ENCODE measurements at places on chromosomes 3 and 15.

DNA sequence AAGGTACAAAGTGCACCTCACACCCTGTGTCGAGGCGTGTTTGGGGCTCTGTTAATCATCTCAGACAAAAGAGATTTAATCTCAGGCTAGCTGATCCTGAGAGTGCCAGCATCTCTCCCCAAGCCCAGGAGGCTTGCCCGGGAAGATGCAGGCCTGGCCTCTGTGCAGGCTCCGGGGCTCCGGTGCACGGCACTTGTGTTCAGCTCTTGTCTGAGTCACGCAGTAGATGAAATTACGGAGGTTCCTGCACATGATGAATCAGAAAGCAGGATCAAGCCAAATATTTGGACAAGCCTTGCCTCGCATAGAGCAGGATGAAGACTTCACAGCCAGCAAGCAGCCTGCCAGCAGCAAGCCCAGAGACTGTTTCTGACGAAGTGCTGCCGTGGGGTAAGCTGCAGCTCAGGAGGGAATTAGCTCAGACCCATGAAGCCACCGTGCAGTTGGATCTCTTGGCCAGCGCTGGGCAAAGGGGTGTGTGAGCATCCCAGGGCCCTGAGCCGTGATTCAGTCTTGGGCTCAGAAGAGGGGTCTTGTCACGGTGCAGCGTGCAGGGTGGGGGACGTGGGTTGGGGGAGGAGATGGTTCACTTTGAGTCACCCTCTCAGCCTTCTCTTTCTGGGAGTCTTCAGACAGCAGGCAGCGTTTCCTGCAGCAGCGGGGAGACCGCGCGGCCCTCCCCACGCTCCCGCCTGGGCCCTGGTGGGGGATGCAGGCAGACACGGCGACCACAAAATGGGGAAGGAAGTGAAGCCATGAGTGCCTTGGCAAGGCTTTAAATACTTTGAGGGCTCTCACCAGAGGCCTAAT lies 89.2 kb upstream of the MEF2A start:
- no peak for DNase-seq

DNA sequence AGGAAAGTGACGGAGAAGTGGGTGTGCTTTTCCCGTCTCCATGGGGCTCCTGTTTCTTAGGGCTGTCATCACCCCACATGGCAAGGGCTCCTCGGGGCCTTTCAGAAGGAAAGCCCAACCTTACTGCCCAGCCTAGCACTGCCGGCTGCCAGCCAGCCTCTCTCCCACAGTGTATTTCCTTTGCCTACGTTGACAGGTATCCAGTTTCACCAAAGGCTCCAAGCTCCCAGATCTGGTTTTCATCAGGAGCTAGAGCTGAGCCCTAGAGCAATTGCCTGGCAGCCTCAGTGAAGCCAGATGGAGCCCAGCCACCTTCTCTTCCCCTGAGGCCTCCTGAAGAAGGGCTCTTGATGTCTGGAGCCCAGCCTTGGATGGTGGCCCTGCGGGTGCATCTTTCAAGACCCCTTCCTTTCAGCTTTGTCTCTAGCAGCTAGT lies 20.2 kb downstream of the CRABP1 start:
- DNase-seq: no peak

DNA sequence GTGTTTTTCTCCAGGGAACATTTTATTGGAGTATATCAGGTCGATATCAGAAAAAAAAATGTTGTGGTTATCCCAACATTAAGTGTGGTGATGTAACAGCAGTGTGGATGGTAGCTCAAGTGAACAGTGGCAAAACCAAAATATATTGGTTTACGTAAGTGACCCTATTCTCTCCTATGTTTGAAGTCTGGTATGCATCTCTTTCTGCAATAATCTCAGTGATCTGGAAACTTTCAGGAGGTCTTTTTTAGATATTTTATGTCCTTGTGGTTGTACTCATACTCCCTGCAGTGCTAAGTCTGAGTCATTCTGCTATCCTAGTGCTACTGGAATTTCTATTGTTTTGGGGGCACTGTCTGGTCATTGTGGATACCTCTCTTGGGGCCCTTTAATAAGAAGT lies 137.9 kb downstream of the SNRPN start:
- no peak for DNase-seq

DNA sequence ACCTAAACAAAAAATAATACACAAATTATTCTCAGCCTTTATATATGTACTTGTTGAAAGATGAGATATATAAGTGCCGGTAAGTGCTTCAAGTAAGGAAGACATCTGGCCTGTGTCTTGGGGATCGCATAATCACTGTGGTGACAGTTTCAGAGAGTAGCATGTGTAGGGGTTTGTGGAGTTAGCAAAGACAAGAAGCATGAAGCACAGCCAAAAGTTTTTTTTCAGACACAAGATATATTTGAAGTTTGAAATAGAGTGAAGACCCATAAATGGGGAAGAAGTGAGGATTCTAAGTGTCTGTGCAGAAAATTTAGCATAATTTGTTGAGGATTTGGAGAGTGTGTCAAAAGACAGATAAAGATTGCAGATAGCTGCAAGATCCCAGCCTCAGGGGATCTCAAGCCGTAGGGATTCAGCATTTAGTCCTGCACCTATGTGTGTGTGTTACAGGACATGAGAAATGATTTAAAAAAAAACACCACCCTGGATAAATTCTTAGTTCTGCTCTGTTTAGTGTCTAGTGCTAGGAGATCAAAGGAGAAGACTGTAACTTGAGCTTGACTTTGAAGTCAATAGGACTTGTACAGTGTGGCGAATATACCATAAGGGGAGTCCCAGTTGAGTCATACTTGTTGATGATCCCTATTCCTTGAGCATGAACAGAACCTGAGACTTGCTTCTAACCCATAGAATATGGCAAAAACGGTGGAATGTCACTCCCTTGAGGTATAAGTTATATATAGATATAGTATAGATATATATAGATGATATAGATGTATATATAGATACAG lies 123.9 kb upstream of the GRM7 start:
- DNase-seq: no peak

DNA sequence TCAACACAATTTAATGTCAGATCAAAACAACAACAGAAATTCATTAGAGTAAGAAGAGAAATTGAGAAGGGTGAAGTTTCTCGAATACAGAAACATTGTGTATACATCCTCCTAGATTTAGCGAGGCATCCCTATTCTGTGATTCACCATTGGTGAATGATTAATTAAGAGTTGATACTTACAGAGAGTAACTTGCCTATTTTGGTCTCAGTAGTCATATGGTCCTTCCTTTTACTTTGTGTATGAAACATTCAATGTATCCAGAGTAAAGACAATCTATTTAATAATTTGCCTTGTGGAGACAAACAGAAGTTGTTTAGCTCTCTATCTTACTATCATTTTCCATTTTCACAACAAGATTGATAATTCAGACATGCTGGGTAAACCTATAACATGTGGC lies 432.0 kb downstream of the ZPLD1 start:
- DNase-seq: no peak

DNA sequence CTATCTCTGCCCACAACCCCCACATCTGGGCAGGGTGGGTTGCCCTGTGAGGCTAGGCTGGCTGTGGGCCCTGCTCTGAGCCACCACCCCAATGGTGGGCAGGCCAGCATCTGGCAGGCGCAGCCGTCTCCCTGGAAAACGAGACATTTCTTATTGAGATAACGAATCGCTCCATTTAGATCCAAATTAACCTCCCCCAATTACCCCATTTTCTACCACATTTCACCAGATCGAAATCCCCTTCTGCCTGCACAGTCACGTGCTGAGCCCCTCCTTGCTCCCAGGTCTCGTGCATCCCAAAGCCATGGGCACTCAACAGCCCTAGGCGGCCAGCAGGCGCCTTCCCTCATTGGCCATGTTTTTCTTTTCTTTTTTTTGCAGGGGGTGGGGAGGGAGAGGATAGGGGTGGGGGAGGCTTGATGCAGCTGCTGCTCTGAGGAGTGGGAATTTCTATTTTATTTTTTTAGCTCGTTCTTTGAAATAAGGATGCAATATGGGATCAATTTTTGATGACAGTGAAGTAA lies 53.0 kb upstream of the TMEM115 start:
- no peak for DNase-seq

GRCh38 chr3:113287803-113288648 lies 76.7 kb downstream of the BOC start:
- DNase-seq: no peak

- DNase-seq: no peak
Measured at GRCh38 chr3:157083824-157084223, 76.1 kb downstream of the CCNL1 start.

DNA sequence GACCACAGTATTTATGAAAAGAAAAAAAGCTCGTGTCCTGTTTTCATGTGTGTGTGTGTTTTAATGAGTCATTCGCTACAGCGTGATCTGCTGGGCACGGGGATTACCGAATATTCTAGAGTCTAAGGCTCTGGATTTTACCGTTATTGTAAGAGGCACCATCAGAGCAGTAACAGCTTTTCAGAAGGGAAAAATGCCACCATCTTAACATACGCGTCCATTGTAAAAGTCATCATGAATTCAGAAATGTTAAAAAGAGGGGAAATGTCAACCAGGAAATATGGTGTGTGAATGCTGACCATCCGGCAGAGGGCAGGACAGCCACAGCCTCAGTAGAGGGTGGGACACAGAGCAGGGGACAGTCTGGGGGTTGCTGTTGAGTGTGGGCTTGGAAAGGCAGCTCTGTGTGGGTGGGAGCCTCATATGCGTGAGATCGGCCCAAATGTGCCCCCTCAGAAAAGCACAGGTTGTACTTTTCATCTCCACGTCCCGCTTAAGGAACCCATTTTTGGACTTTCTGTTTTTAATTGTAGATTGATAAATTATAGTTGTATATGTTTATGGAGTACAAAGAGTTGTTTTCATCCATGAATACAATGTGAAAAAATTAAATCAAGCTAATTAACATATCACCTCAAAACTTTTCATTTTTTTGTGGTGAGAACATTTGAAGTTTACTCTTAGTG lies 69.6 kb downstream of the ASB7 start:
- no peak for DNase-seq

DNA sequence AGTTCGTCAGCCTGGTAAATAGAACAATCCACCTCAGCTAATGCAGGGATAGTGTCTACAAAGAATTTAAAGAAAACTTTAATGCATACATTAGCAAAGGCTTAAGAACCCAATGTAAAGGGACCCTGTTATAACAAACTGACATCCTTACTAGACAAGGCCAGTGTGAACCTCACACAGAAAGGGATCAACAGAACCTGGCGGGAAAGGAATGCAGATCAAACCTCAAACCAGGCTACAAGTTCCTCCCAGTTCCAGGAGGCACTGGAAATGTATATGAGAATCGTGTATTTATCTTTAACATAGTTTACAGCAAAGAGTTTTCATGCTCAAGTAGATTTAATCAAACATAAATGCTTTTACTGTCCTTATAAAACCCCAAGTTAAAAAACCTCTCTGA lies 37.6 kb upstream of the ATP11B start:
- no peak for DNase-seq

DNA sequence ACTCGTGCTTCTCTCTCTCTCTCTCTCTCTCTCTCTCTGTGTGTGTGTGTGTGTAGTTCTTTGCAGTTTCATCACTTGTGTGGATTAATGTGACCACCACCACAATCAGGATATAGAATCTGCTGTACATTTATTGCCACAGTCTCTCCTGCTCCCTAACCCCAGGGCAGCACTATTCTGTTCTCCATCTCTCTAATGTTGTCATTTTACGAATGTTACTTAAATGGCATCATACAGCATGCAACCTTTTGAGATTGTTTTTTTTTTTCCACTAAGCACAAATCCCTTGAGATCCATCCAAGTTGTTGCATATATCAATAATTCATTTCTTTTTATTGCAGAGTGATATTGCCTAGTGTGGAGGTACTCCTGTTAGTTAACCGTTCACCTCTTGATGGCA lies 26.9 kb downstream of the SLCO3A1 start:
- DNase-seq: no peak

- DNase-seq: no peak
Measured at GRCh38 chr3:134300520-134300919, 49.9 kb upstream of the RYK start.

GRCh38 chr3:144502402-144502801 lies 530.8 kb downstream of the DIPK2A start:
- DNase-seq: no peak

GRCh38 chr3:156341332-156341731 lies 213.6 kb downstream of the SSR3 start:
- no peak for DNase-seq

- no peak for DNase-seq
Measured at GRCh38 chr3:102248981-102249705, 185.7 kb upstream of the ZPLD1 start.

DNA sequence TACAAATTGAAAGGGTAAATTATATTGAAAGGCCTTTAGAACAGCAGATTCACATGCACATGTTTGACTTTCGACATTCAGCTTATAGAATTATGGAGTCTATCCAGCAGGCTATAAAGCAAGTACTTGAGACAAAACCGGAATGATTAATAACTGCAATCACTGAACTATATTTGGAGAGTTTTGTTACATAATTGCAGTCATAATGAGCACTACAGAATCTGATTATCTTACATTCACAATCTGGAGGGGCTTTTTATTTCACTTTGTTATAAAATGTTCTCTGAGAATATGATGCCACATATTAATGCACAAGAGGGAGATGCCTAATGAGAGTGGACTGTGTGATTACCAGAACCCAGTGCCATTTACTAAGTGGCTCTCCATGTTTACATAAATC lies 64.3 kb downstream of the NSUN3 start:
- no peak for DNase-seq

- no peak for DNase-seq
Measured at GRCh38 chr3:54038391-54038790, 84.0 kb upstream of the CACNA2D3 start.

GRCh38 chr3:170410428-170411029 lies 8.1 kb upstream of the CLDN11 start:
- DNase-seq: no peak

- DNase-seq: no peak
Measured at GRCh38 chr15:74294010-74294409, 57.9 kb downstream of the CCDC33 start.

- no peak for DNase-seq
Measured at GRCh38 chr15:39275066-39275465, 305.8 kb upstream of the THBS1 start.

- DNase-seq: no peak
Measured at GRCh38 chr3:181753391-181753790, 41.7 kb downstream of the SOX2 start.

DNA sequence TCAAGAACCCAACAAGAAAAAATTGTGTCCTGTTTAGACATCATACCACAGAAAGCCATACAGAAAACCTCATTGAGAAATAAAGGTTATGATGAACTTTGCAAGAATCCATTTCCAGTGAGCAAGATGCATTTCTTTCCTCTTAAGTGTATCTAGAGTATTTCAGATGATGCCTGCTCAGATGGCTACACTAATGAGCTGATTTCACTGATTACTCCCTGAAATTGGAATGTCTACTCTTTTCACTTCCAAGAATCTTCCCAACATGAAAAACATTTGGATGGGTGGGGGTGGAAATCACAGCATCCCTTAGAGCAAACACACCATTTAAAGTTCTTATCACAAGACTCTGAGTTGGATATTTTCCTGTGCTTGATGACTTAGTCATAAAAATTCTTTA lies 41.4 kb upstream of the IL12A start:
- no peak for DNase-seq

Data from stimulated activated CD4-positive, alpha-beta T cell treated with anti-CD3 and anti-CD28 coated beads, Interleukin-15, amount 100 ng/mL, for 1 hour (primary cell).